ENCODE measurements at places on chromosomes 6 and 20.

DNA sequence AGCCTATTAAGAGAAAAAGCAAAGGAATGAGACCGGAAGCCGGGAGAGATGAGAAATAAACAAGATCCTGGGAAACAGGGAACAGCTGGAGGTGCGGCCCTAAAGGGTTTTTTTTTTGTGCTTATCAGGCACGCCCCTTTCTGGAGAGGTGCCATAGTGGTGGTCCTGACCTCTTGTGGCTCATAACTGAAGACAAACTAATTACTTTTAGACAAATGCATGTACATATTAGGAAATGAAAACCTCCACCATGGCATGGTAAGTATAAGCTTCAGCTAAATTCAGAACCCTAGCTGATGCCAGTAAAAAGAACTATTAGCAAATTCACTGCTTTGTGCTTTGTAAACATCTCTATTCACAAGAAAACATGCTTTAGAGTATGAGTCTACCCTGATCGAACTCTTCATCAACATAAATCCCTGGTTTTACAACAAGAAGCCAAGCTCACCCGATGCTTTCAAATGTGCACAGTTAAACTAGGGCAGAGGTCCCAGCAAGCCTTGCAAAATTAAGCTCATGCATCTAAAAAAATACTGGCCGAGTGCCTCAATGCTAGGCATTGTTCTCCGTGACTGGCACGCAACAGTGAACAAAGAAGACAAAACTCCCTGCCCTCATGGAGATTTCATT lies 96.4 kb upstream of the MRPS10 start:
- peak; percentile 65 for DNase-seq

- peak; percentile 67 for DNase-seq
Measured at GRCh38 chr6:116406678-116407345, 36.1 kb downstream of the DSE start.

DNA sequence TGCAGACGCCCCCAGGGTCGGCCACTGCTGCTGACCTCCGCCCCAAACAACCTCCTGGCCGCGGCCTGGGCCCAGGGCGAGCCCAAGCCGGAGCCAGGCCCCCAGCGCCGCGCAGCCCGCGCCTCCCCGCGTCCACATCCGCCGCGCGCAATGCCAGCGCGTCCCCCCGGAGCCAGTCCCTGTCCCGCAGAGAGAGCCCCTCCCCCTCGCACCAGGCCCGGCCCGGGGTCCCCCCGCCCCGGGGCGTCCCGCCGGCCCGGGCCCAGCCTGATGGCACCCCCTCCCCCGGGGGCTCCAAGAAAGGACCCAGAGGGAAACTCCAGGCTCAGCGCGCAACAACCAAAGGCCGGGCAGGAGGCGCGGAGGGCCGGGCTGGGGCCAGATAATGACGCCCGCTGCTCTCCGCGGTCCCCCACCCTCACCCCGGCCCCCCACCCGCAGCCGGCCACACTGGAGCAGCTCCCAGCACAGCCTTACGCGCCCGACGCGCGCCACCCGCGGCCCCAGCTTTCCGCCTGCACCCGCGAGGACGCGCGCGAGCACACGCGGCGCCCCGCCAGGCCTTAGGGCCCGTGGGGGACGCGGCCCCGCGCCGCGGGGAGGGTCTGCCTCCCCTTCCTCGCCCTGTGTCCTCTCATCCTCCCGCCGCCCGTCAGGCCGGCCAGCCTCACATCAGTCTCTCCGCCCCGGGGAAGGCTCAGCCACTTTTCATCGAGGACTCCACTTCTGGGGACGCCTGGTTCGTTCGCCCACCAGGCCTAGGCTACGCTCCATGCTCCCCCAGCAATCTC lies 12.9 kb upstream of the SLC22A7 start:
- DNase-seq, result no peak

DNA sequence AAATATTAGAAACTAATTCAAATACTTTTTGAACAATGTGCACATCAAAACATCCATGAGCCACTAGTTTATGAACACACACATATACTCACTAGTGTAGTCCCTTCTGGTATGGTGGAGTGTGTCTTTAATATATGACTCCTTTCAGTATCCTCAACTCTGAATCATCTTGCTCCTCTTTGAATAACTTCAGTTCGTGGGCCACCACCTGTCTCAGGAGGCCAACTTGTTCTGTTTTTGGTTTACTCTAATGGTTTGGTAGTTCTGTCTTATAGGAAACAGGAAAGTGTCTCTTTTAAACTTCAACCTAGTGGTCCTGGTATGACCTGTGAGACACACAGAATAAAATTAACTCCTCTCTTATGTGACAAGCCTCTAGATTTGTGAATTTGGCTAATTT lies 55.6 kb downstream of the ZNF292 start:
- DNase-seq, result no peak

DNA sequence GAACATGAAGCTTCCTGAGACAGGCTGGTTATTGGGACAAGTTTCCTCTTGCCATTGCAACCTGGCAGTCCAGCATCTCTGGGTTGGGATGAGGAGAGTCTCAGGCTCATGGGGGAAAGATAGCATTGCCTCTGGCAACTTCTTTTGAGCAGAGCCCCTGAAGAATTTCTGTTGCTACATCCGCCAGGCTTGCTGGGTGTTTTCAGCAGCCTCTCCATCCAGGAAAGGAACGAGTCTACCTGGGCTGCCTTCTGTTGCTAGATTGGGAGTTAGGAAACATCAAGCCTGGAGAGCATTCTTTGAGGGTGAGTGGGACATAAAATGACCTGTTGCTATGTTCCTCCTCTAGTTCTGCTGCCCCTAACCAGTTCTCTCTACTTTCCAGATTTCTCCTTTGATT lies 313.5 kb downstream of the RFPL4B start:
- no peak for DNase-seq

DNA sequence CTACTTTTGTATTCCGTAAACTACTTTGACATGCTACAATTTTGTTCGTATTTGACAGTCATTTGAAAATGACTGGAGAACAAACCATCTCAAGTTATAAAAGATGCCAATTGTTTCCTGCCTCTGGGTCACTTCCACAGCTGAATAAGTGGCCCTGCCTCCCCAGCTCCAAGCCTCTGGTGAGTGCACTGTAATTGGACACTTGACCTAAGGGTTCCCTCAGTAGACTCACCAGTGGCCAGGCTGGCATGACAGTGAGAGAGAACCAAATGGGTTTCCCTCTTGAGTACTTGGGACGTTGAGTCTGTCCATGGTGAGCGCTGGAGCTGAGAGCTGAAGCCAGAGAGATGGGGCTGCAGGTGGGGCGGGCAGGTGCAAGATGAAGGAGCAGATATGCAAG lies 57.1 kb downstream of the SLC35D3 start:
- DNase-seq, result no peak

GRCh38 chr6:148952147-148953035 lies 205.6 kb downstream of the UST start:
- DNase-seq, result no peak

GRCh38 chr6:166023273-166023989 lies 144.2 kb downstream of the TBXT start:
- no peak for DNase-seq

DNA sequence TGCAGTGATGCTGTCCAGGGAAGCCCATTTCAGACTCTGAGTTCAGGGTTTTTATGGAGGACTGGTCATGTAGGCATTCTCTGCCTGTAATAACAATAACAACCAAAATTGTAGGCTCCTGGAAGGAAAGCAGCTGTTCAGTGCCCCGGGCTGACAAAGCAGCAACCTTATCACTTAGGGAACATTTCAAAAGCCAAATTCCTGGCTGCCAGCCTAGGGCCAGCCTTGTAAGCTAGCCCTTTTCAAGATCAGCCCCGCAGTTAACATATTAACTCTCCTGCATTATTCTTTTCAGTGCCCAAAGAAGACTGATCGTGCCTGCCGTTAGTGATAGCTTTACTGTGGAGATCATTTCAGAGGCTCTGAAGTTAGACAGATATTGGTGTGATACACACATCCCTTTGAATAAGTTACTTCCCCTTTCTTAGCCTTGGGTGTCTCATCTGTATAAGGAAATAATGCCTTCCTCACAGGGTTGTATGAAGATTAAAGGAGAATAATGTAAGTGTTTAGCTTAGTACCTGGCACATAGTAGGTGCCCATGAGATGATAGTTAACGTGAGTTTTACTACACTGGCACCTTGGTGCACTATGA lies 44.1 kb downstream of the CTNNBL1 start:
- DNase-seq, result no peak

DNA sequence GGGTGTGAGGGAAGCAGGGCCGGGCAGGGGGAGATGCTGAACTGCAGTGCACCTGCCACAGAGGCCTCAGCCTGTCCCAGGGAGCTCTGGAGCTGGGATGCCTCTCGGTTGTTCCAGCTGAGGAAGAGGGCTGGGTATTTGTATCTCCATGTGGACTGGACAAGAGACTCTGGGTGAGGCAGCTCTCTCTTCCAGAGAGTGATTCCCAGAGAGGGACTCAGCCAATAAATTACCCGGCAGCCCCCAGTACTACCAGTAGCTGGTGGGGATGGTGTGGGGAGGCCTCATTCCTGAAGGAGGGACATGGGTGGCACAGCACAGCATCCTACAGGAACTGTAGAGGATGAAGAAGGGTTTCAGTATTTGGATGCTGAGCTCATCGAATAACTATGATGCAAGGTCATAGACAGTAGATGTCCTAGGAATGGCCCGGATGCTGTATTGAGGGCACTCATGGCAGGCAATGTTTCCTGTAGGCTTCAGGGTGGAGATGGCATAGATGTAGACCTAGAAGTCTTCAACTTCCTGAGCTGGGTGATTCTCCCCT lies 1.4 kb downstream of the FGD2 start:
- DNase-seq, result peak; percentile 82

DNA sequence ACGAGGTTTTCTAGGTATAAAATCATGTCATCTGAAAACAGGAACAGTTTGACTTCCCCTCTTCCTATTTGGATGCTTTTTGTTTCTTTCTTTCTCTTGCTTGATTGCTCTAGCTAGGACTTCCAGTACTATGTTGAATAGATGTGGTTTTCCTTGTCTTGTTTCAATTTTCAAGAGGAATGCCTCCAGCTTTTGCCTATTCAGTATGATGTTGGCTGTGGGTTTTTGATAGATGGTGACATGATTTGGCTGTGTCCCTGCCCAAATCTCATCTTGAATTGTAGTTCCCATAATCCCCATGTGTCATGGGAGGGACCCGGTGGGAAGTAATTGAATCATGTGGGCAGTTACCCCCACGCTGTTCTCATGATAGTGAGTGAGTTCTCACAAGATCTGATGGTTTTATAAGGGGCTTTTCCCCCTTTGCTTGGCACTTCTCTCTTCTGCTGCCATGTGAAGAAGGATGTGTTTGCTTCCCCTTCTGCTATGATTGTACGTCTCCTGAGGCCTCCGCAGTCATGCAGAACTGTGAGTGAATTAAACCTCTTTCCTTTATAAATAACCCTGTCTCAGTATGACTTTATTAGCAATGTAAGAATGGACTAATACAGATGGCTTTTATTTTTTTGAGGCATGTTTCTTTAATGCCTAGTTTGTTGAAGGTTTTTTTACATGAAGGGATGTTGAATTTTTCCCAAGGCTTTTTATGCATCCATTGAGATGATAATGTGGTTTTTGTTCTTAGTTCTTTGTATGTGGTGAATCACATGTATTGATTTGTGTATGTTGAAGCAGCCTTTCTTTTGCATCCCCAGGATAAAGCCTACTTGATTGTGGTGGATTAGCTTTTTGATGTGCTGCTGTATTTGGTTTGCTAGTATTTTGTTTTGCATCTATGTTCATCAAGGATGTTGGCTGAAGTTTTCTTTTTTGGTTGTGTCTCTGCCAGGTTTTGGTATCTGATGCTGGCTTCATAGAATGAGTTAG lies 239.1 kb downstream of the THBS2 start:
- no peak for DNase-seq

- DNase-seq, result no peak
Measured at GRCh38 chr6:45613656-45614055, 235.9 kb upstream of the SUPT3H start.

DNA sequence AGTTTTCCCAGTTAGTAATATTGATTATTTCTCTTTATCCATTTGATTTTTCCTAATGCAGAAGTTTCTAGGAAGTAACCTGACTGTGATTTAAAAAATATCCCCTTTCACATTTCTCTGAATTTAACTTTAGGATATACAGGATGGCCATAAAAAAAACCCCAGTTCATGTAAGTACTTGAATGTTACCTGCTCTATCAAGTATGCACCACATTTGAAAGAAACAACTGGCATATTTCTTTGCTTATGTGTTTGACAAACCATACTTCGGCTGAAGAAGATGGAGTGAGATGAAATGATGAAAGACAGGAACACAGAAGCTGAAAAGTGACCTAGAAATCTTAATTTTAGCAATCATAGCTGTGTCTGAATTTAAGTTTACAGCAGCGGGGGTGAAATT lies 374.0 kb upstream of the NOX3 start:
- no peak for DNase-seq

DNA sequence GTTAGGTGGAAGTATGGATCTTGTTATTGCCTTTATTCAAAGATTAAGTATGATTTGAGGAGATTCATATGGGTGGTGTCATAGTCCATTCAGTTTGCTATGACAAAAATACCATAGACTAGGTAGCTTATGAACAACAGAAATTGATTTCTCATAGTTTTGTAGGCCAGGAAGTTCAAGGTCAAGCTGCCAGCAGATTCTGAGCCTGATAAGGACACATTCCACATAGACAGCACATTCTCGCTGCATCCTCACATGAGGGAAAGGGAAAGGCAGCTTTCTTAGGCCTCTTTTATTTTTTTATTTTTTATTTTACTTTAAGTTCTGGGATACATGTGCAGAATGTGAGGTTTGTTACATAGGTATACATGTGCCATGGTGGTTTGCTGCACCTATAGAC lies 27.7 kb downstream of the ME1 start:
- DNase-seq, result peak; percentile 25

GRCh38 chr6:35049900-35050756 lies 91.0 kb downstream of the TCP11 start:
- DNase-seq, result peak; percentile 11

DNA sequence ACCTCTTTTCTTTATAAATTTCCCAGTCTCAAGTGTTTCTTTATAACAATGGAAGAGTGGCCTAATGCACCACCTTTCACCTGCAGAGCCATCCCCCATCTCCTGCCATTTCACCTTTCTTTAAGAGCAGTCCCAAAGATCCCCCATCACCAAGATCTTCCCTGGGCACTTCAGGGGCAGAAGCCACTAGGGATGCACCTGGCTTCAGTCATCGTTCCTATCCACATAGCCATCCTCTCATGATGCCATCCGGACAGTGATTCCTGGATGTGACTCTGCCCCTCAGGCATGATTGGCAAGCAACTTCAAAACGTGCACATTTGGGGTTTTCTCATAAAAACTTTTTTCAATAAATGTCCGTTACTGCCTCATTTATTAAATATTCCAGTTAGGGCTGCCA lies 225.9 kb downstream of the TBXT start:
- no peak for DNase-seq

GRCh38 chr6:38166411-38167240 lies 347.1 kb downstream of the ZFAND3 start:
- DNase-seq, result no peak

GRCh38 chr6:130964289-130964688 lies 98.8 kb downstream of the EPB41L2 start:
- DNase-seq, result no peak

DNA sequence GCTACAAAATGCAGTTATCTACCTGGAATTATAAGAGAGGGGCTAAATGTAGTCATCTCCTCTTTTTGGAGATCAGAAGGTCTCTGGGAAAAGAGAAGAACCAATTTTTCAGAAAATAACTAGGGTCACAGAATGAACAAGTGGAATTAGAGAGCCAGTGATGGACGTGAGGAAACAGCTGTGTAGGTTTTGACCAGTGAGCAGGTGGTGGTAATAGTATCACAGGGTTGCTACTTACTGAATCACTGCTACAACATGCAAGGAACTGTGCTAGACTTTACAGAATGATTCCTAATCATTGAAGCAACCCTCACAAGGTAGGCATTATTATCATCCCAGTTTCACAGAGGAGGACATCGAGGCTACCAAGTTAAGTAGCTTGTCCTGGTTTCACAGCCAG lies 1.7 kb downstream of the ATP6V1G2 start:
- no peak for DNase-seq
